ENCODE measurements at places on chromosomes 1 and 21. TPM values are rescaled to one million over a fixed set of nuclear protein-coding genes. Genes with fewer than 3 reads are reported as not detected.

DNA sequence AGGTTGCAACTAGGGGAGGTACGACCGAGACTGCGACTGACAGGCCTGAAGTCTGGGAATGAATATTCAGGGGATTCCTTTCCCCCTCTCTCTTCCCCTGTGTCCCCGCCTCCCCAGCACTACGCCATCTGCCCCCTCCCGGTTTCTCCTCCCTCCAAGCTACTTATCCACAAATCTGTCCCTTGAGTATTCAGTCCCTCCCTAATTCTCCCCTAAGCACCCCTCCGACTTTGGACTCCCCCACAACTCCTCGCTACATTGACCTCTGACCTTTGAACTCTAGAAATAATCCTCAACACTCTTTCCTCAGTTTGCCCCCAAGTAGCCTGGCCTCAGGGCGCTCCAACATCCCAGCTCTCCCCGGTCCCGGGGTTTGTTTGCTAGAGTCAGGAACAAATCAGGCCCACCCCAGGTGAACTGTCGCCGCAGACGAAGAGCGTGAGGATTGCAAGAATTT lies 393 bp downstream of the LYSMD1 start:
- peak; percentile 50 for DNase-seq

- no peak for DNase-seq
Measured at GRCh38 chr1:207998691-207999090, 87.8 kb upstream of the CD34 start.

DNA sequence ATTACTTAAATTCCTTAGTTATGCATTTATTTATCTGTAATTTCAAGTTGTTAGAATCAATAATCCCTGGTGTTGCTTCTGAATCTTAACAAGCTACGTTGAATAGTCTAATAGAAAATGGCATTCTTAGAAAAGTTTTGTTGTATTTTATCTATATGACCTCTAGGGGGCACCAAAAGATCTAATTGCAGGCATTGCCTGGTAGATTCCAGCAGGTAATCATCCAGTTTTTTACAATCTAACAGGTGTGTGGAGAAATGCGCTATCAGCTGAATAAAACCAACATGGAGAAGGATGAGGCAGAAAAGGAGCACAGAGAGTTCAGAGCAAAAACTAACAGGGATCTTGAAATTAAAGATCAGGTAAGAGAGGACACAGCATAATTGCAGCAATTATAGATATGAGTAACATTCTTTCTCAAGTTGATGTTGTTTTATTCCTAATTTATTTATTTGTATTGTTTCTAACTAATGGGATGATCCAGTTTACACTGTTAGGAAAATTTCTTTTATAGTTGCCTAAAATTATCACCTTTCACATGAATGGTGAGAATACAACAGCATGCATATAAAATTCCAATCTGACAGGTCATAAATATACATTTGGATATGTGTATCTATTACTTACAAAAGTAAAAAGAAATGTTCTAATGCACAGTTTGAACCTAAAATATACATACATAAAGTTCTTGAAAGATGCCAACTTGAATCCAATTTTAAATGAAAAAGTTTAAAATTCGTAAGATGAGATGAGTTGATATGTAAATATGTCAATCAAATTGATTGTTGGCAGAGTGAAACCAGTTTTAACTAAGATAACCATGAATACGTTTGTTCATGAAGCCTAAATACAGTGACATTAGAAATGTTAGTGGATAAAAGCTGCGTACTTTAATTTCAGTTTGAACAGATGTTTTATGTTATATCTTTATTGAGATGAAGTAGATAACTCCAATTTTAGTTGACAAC lies 88.4 kb downstream of the SDCCAG8 start:
- DNase-seq = no peak

- no peak for DNase-seq
Measured at GRCh38 chr1:232969799-232970198, 19.4 kb downstream of the NTPCR start.

- no peak for DNase-seq
Measured at GRCh38 chr21:42900446-42900845, 7.3 kb downstream of the NDUFV3 start.

GRCh38 chr21:37257511-37257966 lies 9.6 kb downstream of the VPS26C start:
- peak; percentile 31 for DNase-seq

DNA sequence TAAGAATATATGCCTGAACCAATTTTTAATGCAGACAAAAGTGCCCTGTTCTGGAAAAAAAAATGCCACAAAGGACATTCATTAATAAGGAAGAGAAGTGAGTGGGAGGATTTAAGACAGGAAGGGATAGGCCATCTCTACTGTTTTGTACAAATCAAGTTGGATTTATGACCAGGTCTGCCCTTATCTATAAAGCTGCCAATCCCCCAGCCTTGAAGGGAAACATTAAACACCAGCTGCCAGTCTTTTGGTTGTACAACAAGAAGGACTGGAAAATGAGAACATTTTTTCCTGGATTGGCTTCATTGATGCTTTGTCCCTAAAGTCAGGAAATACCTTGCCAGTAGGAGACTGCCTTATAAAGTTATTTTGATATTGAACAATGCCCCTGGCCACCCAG lies 444.0 kb downstream of the NPHP4 start:
- no peak for DNase-seq

DNA sequence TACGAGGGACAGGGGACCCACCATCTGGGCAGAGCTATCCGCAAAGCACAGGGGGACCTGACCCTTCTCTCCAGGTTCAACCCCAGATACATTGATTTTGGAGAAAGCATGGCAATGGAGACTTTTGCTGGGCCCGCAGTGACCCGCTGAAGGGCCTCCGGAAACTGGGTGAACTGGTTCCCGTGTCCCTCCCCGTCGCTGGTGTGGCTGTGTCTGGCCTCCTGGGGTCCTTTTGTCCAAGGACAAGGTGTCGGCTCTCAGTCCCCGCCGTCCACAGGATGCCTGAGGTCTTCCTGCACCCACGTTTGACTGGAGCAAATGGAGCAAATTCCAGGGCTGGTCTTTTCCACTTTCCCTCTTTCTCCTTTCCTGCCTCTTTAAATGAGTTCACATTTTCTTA lies 176.3 kb downstream of the PRDM16 start:
- DNase-seq = no peak

DNA sequence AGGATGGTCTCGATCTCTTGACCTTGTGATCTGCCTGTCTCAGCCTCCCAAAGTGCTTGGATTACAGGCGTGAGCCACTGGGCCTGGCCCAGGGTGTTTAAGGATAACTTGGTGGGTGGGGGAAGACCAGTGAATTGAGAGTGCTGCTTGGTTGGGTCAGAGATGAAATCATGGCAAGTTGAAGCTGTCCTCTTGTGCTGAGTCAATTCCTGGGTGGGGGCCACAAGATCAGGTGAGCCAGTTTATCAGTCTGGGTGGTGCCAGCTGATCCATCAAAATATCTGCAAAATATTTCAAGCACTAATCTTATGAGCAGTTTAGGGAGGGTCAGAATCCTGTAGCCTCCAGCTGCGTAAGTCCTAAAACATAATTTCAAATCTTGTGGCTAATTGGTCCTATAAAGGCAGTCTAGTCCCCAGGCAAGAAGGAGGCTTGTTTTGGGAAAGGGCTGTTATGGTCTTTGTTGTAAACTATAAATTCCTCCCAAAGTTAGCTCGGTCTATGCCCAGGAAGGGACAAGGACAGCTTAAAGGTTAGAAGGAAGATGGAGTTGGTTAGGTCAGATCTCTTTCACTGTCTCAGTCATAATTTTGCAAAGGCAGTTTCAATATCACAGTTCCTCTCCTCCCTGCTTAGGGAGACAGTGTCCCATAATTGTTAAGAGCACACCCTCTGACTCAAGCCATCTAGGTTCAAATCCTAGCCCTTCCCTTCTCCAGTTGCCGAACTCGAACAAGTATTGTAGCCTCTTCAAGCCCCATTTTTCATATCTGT lies 66.8 kb upstream of the BACH1 start:
- DNase-seq = no peak

GRCh38 chr1:235872270-235872669 lies 5.6 kb upstream of the LYST start:
- DNase-seq = no peak

GRCh38 chr1:57133686-57134085 lies 167.9 kb upstream of the C8B start:
- DNase-seq = no peak

DNA sequence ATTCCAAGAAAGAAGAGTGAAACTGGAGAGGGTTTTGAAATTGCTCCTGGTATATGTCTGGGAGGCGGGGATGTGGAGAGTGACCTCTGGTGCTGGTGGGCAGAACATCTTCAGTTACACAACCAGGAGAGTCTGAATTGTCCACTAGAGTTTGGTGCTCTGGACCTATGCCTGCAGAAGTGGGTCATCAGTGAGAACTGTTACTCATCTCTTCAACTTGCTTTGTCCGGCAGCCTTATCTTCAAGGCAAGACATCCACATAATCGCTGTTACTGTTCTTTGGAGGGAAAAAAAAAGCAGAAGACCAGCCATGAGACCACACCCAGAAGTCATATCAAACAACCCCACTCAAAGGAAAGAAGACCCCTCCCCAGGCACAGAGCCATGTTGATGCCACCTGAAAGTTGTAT lies 14.9 kb downstream of the SH2D1B start:
- no peak for DNase-seq

DNA sequence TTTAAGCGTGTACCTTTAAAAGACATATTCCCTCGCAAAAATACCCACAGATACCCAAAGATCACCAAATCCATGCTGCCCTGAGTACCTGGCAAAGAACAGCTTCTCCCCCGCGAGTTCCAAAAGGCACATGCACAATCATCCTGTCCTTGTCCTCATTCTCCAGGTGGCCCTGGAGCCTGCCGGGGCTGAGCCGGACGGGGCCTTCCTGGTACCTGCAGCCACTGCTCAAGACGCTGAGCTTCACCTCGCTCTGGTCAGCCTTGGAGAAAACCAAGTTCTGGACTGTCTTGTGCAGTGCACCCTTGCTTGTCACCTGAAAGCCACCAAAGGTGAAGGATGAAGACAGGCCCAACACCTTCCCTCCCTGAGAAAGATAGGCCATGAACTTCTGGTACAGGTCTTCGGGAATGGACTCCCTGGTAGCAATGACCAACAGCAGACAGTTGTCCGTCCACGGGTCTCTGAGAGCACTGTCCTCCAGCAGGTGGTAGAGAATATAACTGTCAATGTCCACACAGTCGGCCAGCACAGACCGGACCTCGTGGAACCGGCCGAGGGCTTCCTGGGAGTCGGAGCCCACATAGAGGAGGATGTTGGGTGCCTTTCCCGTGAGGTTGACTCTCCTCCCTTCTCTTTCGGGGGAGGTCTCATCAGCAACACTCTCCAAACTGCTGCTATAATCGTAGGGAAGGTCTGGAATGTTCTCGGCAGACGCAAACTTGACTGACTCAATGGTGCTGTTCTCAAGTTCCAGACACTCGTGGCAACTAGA lies 29.9 kb downstream of the HLCS start:
- no peak for DNase-seq

GRCh38 chr1:245558069-245558468 lies 403.3 kb downstream of the KIF26B start:
- no peak for DNase-seq

- peak; percentile 85 for DNase-seq
Measured at GRCh38 chr1:116915086-116915661, 5.5 kb downstream of the PTGFRN start.

GRCh38 chr1:248810000-248810726 lies 15.6 kb downstream of the SH3BP5L start:
- no peak for DNase-seq

DNA sequence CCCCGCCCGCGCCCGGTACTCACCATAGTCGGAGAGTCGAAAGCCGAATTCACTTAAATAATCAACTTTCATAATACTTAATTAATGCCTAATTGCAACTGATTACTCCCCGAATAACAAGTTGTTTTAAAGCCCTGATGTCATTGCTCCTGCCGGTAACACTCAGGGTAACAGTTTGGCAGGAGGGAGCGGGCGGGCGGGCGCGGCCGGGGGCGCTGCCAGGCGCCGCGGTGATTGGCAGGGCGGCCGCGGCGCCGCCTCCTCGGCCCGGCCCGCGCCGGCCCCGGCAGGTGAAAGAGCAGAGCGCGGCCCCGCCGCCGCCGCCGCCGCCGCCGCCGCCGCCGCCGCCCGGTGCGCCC lies 102.2 kb downstream of the CASZ1 start:
- peak; percentile 72 for DNase-seq

DNA sequence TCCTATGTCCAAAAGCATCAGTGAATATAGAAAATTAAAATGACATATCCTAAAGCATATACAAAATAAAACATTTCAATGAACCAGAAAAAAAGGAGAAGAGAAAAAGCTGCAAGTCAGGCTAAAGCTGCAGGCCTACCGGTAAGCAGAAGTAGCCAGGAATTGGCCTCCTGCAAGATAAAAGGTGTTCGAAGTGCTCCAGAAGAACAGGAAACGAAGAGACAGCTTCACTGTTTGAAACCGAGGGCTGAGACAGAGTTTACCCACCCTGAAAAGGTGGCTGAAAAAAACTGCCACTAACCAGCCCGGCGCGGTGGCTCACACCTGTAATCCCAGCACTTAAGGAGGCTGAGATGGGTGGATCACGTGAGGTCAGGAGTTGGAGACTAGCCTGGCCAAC lies 37.4 kb downstream of the NSL1 start:
- no peak for DNase-seq

DNA sequence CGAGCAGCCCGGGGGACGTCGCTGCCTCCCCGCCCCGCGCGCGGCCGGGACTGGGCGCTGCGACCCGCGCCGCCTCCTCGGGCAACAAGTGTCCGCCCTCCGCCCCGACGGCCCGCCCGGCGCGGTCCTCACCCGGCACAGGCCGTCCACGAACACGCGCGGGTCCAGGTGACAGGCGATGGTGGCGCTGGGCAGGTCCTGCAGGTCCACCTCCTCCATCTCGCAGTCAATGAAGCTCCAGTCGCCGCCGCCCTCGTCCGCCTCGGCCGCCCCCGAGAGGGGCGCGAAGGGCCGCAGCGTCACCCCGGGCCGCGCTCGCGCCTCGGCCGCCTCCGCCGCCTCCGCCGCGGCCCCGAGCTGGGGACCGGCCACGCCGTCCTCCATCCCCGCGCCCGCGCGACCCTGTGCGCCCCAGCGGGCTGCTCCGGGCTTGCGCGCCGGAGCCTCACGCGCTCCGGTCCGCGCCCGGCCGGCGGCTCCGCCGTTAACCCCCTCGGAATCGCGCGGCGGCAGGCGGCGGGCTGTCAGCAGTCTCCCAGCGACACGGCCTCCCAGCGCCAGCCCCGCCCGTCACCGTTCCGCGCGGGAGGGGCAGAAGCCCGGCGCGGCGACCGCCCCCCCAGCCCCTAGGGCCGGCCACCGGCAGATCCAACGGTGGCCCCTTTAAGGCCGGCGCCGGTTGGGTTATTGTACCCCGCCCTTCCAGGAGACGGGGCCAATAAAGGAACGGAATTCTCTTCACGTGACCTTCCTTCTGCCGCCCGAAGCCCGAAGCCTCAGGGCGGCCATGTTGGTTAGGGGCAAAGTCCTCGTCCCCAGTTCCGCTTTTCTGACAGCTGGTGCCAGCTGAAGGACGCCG lies at the start of gene RCAN1:
Gene RCAN1 (minus strand): TSS at position 486 of the 859 bp plus-strand sequence. CDS start 102 bp downstream, at position 384.
- DNase-seq = peak; percentile 90

- no peak for DNase-seq
Measured at GRCh38 chr1:101366513-101367215, 129.8 kb downstream of the S1PR1 start.

GRCh38 chr1:7783178-7783711 lies 846 bp upstream of the PER3 start:
- DNase-seq = peak; percentile 82

The LPAR3 gene
- total RNA-seq = 2.8 TPM

The RAB42 gene
- 4.7 TPM for total RNA-seq

The CD46 gene
- 253 TPM for total RNA-seq

The RAB7B gene
- 0.34 TPM for total RNA-seq

The SLC30A2 gene
- total RNA-seq = not detected

The ZFP69 gene
- 2.6 TPM for total RNA-seq

The NES gene
- 6.8 TPM for total RNA-seq

The PGLYRP4 gene
- total RNA-seq = not detected

The CFAP45 gene
- 0.31 TPM for total RNA-seq

The BSND gene
- not detected for total RNA-seq

The PALMD gene
- 1.5 TPM for total RNA-seq

The TNFAIP8L2 gene
- total RNA-seq = 0.40 TPM

The TIE1 gene
- total RNA-seq = 4.9 TPM

The DNAH14 gene
- total RNA-seq = 12.3 TPM

Data from left colon (tissue), 2 donors.